ENCODE measurements at places on chromosomes 1 and 21.

- DNase-seq = no peak
These were observed 12.9 kb downstream of the NEK7 start for GRCh38 chr1:198169672-198170071.

GRCh38 chr1:7572654-7573152 is 198.4 kb upstream of the VAMP3 start:
- DNase-seq = no peak

GRCh38 chr21:45480701-45481500 is 61.3 kb downstream of the SLC19A1 start:
- DNase-seq = no peak

DNA sequence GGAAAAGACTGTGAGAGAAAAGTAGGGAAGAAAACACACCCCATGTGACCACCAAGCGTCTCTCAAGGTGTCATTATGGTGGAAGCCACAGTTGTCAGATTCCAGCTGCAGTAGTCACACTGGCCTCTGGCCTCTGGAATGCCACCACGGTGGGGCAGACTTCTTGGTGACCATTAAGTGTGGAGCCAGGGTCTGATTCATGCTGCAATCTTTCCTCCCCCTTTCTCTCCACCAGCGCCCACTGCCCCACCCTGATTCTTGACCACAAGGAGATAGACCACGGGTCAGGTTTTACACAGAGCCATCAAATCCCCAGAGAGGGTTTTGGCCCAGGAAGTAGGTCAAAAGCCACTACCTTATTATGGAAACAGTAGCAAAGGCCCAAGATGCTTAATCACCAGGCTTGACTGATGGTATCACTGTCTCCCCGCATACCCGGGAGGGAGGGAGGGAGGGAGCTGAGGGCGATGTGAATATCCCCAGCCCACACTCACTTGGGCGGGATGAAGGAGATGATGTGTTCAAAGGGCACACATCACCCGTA is 52.7 kb upstream of the GRHL3 start:
- no peak for DNase-seq

- no peak for DNase-seq
These were observed 85.7 kb downstream of the TGFB2 start for GRCh38 chr1:218430822-218431221.

GRCh38 chr1:103106426-103107341 is 1.6 kb downstream of the COL11A1 start:
- DNase-seq = no peak

DNA sequence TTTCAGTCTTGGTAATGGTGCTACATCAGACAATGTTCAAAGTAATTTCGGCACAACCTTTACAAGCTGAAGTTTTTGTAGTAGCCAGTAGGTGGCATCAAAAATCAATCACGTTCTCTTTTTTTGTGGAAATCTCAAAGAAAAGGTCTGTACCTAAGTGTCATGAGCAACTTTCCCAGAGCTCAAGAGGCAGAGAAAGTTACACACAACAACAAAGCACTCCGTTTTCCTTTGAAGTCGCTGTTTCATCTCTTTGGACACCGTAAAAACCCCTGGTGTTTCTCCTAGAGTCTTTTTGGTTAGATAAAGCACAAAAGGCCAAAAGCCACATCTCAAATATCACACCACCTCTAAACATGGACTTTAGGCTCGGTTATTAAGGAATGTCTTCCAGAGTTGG is 131.6 kb downstream of the LHX8 start:
- no peak for DNase-seq

- no peak for DNase-seq
These were observed 49.2 kb upstream of the NFASC start for GRCh38 chr1:204821476-204821875.

DNA sequence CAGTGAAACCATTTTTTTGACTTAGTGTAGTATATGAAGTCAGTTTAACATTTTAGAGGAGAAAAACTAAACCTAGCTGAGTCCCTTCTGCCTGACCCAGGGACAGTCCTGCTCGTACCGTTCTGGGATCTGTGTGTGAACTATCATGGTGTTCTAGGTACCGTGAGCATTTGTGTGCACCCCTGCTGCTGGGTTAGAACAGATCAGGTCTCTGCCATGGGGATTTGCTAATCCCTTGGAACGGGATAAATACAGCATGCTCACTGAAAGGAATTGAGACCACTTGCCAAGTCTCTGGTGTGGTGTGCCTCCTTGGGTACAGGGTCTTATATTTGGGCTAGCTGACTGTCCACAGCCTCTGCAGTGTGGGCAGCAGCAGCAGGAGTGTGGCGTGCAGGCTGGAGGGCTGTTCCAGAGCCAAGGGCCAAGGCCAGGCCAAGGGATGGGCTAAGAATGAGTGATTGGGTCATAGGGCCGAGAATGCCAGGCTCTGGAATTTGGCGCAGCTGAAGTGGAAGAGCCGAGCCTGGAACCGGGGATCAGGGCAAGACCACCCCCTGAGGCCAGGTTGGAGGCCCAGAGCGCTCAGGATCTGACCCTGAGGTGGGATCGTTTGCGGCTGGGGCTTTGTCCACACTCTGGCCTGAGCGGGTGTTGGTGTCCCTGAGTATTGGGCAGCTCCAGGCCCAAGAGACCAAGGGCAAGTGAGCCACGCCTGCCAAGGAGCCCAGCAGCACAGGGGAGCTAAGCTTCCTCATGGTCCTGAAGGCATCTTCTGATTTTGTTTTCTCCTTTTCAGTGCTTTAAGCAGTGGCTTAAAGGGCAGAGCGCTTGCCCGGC is 66.3 kb downstream of the VPS26C start:
- no peak for DNase-seq

- DNase-seq = no peak
These were observed 284.9 kb downstream of the GRIK1 start for GRCh38 chr21:29654855-29655254.

GRCh38 chr1:153288634-153289275 is 24.0 kb downstream of the PGLYRP3 start:
- DNase-seq = no peak

GRCh38 chr1:43908226-43908625 is 25.4 kb upstream of the ARTN start:
- no peak for DNase-seq

DNA sequence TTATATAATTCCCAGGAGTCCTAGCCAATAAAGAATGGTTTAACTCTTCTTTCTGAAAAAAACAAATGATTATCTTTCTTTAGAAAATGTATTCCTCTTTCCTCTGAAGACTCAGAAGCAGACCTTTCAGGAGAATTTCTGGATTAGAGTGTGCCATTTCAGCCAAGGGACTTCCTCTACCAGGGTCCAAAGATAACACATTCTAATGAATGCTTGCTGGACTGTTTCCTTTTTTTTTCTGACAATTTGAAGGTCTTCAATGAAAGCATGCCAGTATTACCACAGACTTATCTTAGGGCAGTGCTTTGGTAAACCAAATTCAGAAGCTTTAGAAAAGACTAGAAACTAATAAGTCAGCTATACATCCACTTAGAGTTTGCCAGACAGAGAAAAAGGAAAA is 80.5 kb downstream of the RERE start:
- no peak for DNase-seq

DNA sequence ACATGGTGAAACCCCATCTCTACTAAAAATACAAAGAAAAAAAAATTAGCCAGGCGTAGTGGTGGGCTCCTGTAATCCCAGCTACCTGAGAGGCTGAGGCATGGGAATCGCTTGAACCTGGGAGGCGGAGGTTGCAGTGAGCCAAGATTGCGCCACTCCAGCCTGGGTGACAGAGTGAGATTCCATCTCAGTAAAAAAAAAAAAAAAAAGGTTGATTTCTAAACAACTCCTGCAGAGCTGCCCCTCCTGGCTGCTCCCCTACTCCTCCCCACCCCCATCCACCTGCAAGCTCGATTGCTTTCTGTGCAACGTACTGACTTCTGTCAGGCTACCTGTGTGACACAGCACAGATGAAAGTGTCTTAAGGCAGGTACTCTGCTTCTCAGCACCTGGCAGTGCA is 13.3 kb downstream of the ETV3L start:
- no peak for DNase-seq

- DNase-seq = no peak
These were observed 36.3 kb downstream of the ACTL8 start for GRCh38 chr1:17791480-17791879.

- DNase-seq = no peak
These were observed 49.9 kb upstream of the STUM start for GRCh38 chr1:226498640-226499008.

- no peak for DNase-seq
These were observed 340.6 kb downstream of the SRGAP2C start for GRCh38 chr1:121525355-121525754.

GRCh38 chr1:152189657-152190442 is 30.8 kb upstream of the RPTN start:
- peak; percentile 43 for DNase-seq

- DNase-seq = no peak
These were observed 91.2 kb upstream of the KCTD3 start for GRCh38 chr1:215475796-215476481.

DNA sequence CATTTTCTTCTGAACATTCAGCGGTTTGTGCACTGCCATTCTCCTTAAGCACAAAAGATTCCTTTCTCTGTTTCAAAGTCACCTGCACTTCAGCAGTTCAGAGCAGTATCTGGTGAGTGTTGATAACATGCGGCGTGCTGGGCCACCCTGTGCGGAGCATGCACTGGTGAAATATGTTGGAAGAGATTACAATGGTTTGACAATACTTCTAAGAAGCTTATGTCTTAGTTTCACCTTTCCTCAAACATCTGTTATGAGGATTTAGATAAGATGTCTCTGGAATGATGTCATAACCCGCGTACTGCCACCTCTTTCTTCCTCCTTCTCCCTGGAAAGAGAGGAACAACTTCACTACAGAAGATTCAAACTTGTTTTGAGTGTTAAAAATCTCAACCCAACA is 650.3 kb downstream of the AJAP1 start:
- no peak for DNase-seq

GRCh38 chr1:214552174-214552608 is 789 bp upstream of the PTPN14 start:
- DNase-seq = no peak

DNA sequence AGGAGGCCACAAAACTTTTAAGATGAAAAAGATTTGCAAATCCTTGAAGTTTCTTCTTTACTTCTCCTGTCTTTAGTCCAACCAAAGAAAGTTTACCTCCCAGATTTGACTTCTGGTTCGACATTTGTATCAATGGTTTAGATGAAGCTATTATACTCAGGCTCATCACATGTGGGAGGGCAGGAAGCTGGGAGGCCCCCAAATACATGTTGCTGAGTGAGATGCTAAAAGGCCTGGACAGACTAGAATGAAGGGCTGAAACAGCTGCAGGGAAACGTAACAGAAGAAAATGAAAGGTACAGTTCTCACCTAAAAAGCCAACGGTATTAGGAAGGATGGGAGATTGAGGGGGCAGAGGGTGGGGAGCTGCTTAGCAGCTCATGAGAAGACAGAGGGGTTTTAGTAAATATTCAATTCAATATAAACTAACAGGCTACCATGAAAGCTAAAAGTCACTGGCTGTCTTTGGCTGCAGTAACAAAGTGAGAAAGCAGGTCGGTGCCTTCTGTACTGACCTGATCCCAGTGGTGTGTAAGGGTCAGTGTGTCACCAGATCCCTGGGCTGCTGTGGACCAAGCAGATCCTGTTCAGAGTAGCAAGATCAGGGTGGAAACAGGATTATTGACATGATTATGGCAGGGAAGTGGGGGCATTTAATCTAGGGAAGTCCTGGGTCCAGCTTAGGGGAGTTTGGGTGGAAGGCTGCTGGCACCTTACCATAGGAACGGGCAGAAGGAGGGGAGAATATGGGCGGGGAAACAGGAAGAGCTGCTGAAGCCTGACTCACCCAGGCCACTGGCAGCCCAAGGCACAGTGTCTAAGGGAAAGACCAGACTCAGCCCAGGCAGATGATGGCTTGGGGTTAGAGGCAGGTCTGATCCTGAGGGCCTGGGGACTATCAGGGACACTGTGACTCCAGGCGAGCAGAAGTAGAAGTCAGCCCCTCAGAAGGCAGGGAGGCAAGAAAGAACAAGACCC is 60.4 kb downstream of the KCNN3 start:
- DNase-seq = no peak

DNA sequence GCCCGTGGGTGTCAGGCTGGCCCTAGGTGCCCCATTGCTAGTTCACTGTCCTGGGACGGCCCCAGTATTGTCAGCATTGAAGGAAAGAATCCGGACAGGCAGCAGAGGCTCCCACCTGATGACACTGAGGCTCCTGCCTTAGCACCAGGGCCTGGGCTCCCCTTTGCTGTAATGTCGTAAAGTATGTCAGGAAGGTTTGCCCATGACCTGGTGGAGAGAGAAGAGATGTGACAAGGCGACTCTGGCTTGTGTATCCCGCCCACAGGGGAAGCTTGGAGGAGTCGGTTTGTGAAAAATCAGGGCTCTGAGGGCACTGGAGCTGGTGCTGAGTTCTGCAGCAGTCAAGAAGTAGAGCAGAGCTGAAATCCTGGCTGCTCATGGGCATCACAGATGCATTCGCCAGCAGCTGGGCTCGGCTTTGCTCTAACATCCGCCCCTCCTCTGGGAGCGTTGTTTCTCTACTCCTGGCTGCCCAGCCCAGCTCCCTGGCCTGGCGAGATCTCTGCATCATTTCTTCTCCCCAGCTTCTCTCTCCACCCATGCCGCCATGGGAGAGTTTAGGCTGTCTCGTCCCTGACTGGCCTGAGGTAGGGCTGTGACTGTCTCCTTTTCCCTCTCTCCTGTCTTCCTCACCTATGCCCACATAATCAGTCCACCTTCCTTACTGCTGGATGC is 74.1 kb downstream of the ADARB1 start:
- no peak for DNase-seq

DNA sequence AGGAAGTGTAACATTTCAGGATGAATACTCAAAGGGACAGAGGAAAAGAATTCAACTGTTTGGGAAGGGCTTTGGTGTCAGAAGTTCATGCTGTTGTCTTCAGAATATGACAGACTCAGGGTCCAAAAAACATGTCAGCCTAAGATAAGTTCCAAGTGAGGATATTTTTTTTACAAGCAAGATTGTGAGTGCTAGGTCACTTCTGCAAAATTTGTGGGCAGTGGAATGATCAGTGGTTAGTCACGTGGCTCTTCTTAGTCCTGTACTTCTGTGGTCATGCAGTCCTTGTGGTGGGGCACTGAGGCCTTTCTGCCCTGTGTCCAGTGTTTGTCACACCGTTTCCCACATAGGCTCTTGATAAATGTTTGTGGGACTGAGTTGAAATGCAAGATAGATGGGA is 5.2 kb downstream of the RGL1 start:
- DNase-seq = no peak

DNA sequence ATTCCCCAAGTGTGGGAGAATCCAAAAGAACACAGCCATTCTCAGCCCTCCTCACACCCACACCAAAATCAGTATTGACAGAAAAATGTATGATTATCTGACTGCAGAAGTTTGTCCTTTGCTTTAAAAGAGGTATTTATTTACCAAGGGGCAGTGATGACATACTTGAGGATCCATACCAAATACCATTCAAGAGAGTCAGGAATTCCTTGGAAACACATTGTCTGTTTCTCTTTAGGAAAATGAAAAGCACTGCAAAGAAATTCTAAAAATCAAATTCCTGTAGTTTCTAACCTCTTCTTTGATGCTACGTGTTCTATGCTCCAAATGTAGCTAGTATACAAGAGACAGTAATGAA is 509.6 kb upstream of the CXADR start:
- DNase-seq = no peak

GRCh38 chr1:151058692-151059091 is 730 bp downstream of the CDC42SE1 start:
- no peak for DNase-seq

- DNase-seq = no peak
These were observed 569 bp upstream of the WARS2 start for GRCh38 chr1:119141020-119141424.

Data from activated T-helper 1 cell treated with anti-CD3 and anti-CD28 coated beads, Interleukin-2, amount 50 U/mL, for 16 hours (primary cell).